ENCODE measurements at places on chromosomes 4 and X.
A peak's percentile ranks its signal among the peaks of the same experiment; 100 is the strongest.

- no peak for DNase-seq
Observed at GRCh38 chr4:181194096-181194495, 1049.1 kb upstream of the TENM3 start.

DNA sequence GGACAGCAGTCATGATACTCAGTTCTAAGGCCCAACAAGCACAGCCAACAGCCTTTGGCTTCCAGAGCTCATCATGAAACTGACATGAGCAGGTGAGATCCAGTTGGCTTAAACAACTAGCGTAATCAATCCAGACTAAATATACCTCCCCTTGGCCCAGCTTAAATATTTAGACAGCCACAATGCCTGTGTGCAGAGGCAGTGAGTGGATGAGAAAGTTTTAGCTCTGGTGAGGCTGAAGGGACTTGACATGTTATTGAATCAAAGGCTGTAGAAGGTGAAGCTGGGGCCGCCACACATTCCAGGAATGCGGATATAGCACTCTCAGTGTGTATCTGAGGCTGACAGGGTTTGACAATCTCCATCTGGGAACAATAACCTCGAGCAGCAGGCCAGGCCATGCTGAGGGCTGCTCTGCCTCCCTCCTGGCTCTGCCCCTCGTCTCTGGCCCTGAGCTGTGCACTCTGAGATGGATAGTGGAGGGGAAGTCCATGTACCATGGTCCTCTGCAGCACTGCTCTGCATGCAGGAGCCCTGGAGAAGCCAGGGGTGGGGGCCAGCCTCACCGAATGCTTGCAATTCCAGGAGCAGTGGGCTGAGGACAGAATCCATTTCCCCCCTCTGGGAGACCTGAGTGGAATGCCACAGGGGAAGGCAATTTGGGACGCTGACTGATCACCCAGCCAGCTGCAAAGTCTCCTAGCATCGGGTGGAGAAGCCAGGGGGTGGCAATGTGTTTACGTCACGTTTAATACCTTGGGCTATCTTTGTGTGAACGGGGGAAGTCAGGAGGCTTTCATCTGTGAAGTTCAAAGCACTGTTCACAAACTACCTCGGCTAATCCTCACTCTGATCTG is 37.3 kb upstream of the RASL11B start:
- peak; percentile 13 for DNase-seq

- no peak for DNase-seq
Observed at GRCh38 chr4:143701365-143701764, 890 bp upstream of the FREM3 start.

GRCh38 chrX:68634649-68635227 is 12.7 kb upstream of the STARD8 start:
- no peak for DNase-seq

DNA sequence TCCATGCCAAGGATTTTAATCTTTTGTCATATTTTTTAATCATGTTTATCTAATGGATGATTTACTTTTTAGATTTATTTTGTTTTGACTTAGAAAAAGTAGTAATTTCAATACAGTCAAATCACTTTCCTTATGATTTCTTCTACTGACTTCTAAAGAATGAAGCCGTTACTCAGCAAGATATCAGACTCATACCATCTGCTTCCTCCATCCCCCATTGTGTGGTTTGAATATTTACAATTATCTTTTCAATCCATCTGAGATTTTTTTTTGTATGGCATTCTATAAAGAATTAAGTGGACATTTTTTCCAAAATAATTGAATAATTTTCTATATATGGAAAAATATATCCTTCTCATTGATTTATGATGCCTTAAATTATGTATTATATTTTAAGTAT is 565.4 kb upstream of the ATOH1 start:
- no peak for DNase-seq

- DNase-seq, result no peak
Observed at GRCh38 chrX:42117318-42117717, 194.0 kb upstream of the CASK start.

GRCh38 chr4:52199574-52200338 is 148.7 kb downstream of the SPATA18 start:
- DNase-seq, result peak; percentile 55

- no peak for DNase-seq
Observed at GRCh38 chrX:45571453-45571852, 370.8 kb upstream of the DIPK2B start.

DNA sequence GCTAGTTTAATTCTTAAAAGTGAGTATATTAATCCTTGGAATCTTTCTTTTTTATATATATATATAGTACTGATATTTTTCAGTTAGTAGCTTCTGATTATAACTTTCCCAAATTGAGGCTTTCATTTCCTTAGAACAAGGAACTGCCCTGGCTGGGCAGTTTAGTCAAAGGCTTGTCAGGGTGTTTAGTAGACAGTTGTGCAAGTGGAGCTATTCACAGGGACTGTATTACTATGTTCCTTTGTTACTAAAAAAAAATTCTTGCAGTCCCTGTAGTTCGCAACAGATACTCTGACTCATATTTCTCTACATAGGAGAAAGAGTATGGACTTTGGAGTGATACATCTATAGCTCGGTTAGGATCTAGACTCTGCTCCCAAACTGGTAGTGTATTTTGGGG is 20.8 kb downstream of the USO1 start:
- no peak for DNase-seq

GRCh38 chrX:5775846-5776430 is 452.7 kb downstream of the NLGN4X start:
- DNase-seq, result no peak

DNA sequence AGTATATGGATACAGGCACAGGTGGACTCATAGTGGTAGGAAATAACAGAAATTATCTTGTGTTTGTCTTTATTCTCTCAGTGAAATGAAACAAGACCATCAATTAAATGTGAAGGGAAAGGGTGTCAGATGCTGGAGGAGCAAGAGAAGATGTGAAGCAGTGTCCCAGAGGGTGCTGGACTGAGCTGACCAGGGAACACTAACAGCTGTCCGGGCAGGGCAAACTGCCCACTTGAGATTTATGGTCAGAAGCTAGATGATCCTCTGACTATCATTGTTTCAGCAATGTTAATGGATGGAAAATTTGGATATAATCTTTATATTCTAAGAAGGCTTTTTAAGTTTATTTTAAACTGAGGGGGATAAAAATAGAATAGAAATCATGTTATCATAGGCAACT is 267.2 kb upstream of the SLC7A11 start:
- DNase-seq, result no peak

DNA sequence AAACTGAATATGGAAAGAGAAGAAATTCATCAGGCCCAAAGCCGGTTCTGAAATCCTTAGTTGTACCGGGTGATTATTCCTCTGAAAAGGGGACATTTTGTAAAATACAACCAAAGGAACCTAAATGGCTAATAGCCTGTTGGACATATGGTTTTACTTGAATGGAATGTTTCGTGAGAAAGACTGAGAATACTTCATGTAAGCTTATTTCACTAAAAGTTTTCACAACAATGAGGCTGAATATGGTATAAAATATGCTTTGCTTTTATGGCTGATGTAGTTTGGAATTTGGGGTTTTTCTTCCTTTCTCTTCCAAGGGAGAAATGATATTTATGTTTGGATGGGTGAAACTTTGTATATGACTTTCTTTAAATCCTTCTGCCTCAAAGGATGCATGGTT is 2.7 kb downstream of the GRIA3 start:
- DNase-seq, result no peak

- no peak for DNase-seq
Observed at GRCh38 chr4:145956288-145956890, 17.8 kb upstream of the ZNF827 start.

DNA sequence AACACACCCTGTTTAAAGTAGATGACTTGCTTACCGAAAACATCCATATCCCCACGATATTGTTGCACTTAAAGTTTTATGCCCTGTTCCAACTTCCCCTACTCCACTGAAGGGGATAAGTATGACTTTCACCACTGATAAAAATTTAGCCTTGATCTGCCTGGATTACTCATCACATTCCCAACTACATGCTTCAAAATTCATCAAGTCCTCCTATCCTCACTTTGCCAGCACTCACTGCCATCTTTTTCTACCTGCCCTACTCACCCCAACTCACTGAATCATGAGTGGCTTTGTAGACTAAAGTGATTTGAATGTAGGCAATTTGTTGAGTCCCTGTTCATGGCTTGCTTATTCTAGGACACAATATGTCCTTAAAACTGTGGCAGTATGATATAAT is 12.2 kb upstream of the GPRIN3 start:
- no peak for DNase-seq

DNA sequence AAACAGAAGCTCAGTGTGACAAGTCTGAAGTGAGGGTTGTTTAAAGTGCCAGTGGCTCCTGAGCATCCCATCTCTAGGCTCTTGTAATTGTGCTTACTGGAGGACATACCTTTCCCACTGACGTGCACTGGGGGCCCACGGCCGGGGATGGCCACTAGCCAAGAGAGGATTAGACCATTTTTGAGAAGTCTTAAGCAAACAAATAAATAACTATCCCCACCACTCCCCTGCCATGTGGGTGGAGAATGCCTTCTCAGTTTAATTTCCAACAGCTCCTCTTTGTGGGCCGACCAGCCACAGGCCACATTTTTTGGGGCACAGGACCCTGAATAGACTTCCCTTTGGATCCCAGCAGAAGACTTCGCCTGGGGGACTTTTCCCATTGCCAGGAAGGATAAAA is 125.0 kb upstream of the MSX1 start:
- DNase-seq, result no peak

GRCh38 chr4:23924556-23924955 is 34.7 kb upstream of the PPARGC1A start:
- no peak for DNase-seq

GRCh38 chr4:2767705-2768074 is 11.6 kb upstream of the TNIP2 start:
- no peak for DNase-seq

DNA sequence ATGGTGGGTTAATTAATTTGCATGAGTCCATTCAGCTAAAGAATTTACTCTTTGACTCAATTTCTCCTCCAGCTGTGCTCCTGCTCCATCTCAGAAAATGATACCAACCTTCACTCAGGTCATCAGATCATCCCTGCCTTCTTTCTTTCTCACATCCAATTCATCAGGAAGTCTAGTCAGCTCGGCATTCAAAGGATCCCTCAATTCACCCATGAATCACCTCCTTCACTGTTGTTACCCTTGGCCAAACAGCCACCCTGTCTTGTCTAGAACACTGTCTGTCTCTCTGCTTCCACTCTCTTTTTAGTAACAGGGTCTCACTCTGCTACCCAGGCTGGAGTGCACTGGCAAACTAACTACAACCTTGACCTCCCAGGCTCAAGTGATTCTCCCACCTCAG is 337.4 kb upstream of the SFRP2 start:
- DNase-seq, result no peak

- DNase-seq, result no peak
Observed at GRCh38 chrX:54181202-54181953, 1.7 kb downstream of the FAM120C start.

DNA sequence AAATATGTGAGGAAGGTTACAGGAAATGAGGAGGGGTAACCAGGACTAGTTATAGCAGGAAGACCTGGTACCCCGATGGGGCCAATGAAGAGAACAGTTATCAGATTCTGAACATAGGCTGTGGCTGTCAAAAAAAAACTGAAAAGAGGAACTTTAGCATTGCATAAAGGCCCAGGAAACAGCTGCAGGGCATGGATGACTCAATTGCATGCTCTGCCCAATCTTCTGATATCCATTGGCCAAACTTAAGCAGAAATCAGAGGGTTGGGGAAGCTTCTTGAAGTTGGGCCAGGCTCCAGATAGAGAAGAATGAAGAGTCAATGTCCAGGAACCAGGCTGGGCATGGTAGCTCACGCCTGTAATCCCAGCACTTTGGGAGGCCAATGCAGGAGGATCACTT is 1222.4 kb upstream of the PRKX start:
- DNase-seq, result no peak

GRCh38 chr4:184898793-184899192 is 73.0 kb upstream of the ACSL1 start:
- DNase-seq, result no peak

DNA sequence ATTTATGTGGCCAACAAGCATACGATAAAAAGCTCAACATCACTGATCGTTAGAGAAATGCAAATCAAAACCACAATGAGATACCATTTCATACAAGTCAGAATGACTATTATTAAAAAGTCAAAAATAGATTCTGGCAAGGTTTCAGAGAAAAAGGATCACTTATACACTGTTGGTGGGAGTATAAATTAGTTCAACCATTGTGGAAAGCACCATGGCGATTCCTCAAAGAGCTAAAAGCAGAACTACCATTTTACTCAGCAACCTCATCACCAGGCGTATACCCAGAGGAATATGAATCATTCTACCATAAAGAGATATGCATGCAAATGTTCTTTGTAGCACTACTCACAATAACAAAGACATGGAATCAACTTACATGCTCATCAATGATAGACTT is 478.7 kb upstream of the GALNTL6 start:
- DNase-seq, result no peak

GRCh38 chr4:96524311-96524875 is 684.5 kb downstream of the PDHA2 start:
- no peak for DNase-seq

GRCh38 chr4:125322366-125322730 is 7.6 kb downstream of the FAT4 start:
- no peak for DNase-seq

- no peak for DNase-seq
Observed at GRCh38 chrX:120485315-120485637, 16.2 kb upstream of the LAMP2 start.

DNA sequence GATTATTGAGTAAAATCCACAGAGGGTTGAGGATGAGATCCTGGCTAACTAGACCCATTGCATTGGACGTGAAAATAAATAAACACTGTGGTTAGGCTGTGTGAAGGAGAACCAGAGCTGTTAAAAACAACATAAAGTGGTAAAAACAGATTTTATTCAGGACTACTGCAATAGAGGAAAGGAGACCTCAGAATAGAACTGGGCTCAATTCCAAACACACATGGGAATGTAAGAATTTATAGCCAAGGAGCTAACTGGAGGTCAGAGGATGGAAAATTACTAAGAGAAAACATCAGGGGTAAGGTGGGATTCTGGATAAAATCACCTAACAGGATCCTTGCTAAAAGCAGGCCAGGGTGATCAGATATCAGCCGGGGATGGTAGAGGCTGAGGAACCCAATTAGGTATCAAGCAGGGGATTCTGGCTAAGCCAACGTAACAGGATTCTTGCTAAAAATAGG is 112.4 kb downstream of the RNF150 start:
- DNase-seq, result peak; percentile 35

GRCh38 chrX:47178337-47178736 is 15.3 kb upstream of the UBA1 start:
- DNase-seq, result no peak

All from fibroblast of the conjunctiva (primary cell).